ENCODE measurements at places on chromosomes 4 and X.

- DNase-seq = no peak
These were observed 15.5 kb downstream of the PAGE4 start for GRCh38 chrX:49844611-49845010.

GRCh38 chrX:43333543-43333942 lies 322.6 kb upstream of the MAOA start:
- no peak for DNase-seq

GRCh38 chr4:160362478-160362877 lies 1259.6 kb downstream of the RAPGEF2 start:
- no peak for DNase-seq

- no peak for DNase-seq
These were observed 90.9 kb downstream of the EGF start for GRCh38 chr4:110003401-110004187.

- no peak for DNase-seq
These were observed 1.4 kb upstream of the PHF8 start for GRCh38 chrX:54045563-54046228.

- DNase-seq = no peak
These were observed 73.7 kb downstream of the ELOVL6 start for GRCh38 chr4:110124711-110125110.

GRCh38 chr4:7880683-7881082 lies 59.0 kb downstream of the AFAP1 start:
- no peak for DNase-seq

- DNase-seq = no peak
These were observed 40.2 kb upstream of the PPP2R3B start for GRCh38 chrX:426881-427280.

DNA sequence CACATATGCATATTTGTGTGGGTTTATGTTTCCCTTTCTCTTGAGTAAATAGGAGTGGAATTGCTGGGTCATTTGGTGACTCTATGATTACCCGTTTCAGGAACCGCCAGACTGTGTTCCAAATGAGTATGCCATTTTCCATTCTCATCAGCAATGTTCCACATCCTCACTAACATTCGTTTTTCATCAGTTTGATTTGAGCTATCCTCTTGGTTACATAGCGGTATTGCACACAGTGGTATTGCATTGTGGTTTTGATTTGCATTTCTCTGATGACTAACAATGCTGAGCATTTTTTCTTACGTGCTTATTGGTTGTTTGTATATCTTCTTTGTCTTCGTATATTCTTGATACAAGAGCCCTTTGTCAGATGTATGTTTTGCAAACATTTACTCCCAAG lies 218.0 kb upstream of the AMOT start:
- DNase-seq = no peak

- DNase-seq = peak; percentile 82
These were observed at the start of gene STEEP1 for GRCh38 chrX:119565107-119565663. TSS of gene STEEP1 (minus strand) at chrX:119565409. CDS start at chrX:119565355, 54 bp downstream.

- DNase-seq = no peak
These were observed 378.0 kb upstream of the DMD start for GRCh38 chrX:33589316-33589715.

- DNase-seq = no peak
These were observed 56.7 kb downstream of the FNIP2 start for GRCh38 chr4:158825433-158826036.

- no peak for DNase-seq
These were observed 64.3 kb downstream of the ZFYVE28 start for GRCh38 chr4:2354118-2354517.

- no peak for DNase-seq
These were observed 45.3 kb upstream of the KCTD8 start for GRCh38 chr4:44493924-44494323.

DNA sequence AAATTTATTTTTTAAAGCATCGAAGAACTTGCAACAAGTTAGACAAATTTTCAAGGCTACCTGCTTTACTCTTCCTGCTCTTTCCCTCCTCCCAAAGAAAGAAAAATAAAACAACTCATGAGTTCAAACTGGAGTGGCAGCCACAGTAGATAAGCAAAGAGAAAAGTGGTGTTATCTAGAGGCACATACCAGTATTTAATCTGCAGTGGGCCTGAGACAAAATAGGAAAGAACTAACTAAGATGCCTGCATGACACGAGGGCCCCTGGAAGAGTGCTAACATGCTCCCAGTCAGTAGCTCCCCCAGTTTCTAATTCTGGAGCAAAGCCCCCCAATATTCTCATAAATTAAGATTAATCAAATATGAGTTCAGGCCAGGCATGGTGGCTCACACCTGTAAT lies 7.9 kb downstream of the ARL9 start:
- DNase-seq = no peak

DNA sequence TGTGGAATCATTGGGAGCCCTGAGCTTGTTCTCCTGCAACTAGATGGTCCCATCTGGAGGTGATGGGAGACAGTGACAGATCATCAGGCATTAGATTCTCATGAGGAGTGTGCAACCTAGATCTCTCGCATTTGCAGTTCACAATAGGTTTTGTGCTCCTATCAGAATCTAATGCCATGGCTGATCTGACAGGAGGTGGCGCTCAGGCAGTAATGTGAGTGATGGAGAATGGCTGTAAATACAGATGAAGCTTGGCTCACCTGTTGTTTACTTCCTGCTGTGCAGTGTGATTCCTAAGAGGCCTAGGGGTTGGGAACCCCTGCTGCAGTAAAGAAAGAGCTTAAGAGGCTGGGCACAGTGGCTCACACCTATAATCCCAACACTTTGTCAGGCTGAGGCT lies 42.2 kb upstream of the PUDP start:
- DNase-seq = no peak

DNA sequence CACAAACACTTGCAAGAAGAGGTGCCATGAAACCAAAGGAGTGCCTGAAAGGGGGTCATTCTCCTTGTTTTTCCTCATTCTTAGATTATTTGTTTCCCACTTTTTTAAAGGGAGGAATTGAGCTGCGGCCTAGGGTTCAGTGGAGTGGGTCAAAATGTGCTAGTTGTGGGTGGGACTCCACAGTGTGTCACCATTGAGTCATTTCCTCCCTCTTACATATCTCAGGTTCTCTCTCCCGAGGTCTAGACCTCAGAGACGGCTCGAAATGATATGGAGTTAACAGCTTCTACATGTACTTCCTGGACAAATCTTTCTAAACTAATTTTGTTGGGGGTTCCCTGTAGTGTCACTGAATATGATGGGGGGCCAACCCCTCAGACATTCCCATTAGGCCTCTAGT lies 328.4 kb upstream of the SPANXN1 start:
- no peak for DNase-seq

DNA sequence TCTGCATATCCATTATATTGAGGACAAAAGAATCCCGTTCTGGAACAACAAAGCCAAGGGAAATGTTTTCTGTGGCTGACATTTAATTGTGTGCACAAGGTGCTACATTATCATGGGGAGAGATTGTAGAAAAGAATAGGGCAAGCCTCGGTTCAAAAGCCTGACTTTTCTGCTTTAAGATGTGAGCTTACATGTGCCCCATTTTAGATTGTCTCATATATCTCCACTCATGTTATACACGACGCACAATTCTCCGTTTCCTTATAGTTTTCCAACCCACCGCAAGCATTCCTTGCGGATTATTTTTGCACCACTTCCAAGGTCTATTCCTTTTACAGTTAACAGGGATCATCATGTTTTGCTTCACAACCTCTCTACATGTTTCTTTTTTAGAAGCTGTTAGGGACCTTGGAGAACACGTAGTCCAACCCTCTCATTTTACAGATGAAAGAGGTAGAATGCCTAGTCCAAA lies 99.6 kb upstream of the MAML3 start:
- no peak for DNase-seq

- DNase-seq = no peak
These were observed 10.0 kb downstream of the ELMOD2 start for GRCh38 chr4:140533951-140534480.

DNA sequence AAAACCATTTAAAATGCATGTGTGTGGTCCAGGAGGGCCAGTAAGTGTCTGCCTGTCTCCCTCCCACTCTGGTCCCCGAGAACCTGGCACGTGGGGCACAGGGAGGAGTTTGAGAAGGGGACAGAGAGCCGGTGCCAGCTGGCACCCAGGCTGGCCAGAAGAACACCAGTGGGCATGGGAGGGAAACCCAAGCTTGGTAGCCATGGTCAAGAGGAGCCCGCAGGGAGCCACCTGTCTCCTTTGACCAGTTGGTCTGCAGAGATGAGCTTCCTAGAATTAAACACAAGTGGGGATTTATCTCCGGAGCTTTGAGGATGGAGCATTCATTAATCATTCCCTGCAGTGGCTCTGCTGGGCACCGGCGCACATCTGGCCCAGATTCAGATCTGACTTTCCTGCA lies 41.6 kb downstream of the HMX1 start:
- no peak for DNase-seq

GRCh38 chrX:124347242-124347641 lies 879 bp downstream of the SH2D1A start:
- DNase-seq = peak; percentile 48

- no peak for DNase-seq
These were observed 24.7 kb downstream of the KCNE5 start for GRCh38 chrX:109600237-109600651.

DNA sequence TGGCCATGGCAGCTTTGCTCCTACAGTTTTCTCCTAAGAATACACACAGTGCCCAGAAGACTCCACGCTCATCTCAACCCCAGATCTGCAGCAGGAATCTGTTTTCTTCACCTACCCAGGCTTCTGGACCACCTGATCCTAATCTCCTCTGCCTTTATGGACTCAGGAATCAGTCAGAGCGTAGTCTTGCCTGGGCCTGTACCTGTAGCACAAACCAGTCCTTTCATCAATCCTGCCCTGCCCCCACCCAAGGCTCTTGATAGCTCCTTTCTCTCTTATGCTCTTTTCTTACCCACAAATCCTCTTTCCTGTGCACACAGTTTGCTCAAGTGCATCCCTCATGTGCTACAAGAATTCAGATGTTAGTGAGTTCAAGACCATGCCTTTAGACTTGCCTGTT lies 89.7 kb downstream of the ZNF718 start:
- no peak for DNase-seq

DNA sequence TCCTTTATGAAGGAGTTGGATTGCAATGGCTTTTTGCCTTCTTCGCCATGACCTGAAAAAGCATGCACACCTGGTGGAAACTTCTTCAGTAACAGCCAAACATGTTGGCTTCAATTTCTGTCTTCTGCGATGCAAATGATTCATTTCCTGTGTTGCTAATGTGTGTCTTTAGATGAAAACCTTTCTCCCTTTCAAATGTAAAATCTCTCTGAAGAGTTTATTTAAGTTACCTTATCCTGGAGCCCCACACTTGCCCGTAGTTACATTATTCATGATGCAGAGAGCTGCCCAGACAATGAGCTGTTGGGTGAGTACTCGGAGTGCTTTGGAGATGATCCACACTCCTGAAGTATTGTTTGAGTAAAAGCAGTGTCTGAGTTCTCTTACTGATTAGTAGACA lies 1100.9 kb downstream of the RPA4 start:
- no peak for DNase-seq

- DNase-seq = no peak
These were observed 132.8 kb upstream of the MAP9 start for GRCh38 chr4:155509555-155509954.

- no peak for DNase-seq
These were observed 8.0 kb upstream of the ART3 start for GRCh38 chr4:76066546-76066945.

- no peak for DNase-seq
These were observed 325.7 kb downstream of the PCDH7 start for GRCh38 chr4:31045724-31046318.

- DNase-seq = no peak
These were observed 176.2 kb downstream of the ADGRL3 start for GRCh38 chr4:61376301-61376700.

GRCh38 chrX:70168238-70169188 lies 8.8 kb upstream of the DGAT2L6 start:
- DNase-seq = no peak

DNA sequence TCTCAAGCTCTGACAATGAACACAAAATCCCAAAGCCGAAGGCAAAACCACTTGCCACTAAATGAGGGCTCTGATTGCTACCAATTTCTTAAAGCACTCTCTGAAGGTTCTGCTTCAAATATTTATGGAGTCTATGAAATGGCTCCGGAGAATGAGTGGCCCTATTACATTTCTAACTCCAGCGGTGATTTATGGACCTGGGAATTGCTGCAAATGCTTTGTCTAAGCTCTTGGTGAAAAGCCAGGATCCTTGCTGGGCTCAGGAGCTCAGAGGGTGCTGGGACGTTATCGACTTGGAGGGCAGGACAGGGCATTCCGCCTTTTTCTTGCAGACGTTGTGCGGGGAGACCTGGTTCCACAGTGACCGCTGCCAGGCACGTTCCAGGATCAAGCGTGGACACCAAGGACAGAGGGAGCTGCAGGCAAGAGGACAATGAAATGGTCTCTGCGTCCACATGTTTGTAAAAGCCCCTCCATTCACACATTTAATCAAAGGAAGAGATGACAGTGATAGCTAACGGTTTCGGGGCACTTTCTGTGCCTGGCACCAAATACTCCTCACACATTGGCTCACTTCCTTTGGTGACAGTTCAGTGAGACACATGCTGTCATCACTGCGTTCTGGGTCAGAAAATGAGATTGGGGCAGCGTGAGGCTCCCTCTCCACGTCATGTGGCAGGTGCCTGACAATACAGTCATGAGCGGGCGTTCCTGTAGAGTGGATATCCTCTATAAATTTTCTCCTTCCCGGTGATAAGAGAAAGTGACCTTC lies 58.8 kb downstream of the C4orf50 start:
- no peak for DNase-seq

- DNase-seq = no peak
These were observed 163.2 kb downstream of the HHIP start for GRCh38 chr4:144809056-144809640.

DNA sequence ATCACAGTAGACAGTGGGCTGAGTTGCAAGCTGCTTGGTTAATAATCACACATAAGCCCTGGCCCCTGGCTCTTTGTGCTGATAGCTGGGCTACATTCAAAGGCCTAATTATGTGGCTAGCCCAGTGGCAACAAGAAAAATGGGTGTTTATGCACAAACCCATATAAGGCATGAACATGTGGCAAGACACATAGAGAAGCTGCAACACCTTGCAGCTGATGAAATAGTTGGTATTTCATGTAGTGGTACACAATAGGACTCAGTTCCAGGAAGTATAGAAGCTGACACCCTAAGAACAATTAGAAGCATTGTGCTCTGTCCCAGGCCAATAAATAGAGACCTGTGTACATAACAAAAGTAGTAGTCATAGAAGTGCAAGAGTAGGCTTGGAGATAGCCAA lies 14.6 kb upstream of the ZNF630 start:
- no peak for DNase-seq

DNA sequence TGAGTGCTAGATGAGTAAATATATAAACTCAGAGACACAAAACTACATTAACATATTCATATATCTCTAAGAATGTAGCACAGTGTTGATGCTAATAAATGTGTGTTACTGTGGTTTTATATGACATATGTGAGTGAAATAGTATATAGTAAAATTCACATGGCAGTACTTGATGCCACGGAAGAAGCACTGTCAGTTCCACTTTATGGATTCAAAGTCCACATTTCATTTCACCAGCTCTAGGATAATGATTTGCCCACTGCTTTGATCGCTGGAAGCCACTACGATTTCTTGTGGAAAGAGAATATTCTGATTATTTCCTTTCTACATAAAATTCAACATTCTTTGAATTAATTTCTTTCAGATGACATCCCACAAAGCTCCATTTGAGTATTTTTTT lies 181.2 kb downstream of the GBA3 start:
- DNase-seq = no peak

Data from CD4-positive, alpha-beta T cell treated with Interleukin-15 for 4 hours (primary cell).